ENCODE measurements at places on chromosomes 6 and 20.
A peak's percentile ranks its signal among the peaks of the same experiment; 100 is the strongest.

GRCh38 chr20:12077875-12078274 is 160.2 kb downstream of the BTBD3 start:
- no peak for DNase-seq

DNA sequence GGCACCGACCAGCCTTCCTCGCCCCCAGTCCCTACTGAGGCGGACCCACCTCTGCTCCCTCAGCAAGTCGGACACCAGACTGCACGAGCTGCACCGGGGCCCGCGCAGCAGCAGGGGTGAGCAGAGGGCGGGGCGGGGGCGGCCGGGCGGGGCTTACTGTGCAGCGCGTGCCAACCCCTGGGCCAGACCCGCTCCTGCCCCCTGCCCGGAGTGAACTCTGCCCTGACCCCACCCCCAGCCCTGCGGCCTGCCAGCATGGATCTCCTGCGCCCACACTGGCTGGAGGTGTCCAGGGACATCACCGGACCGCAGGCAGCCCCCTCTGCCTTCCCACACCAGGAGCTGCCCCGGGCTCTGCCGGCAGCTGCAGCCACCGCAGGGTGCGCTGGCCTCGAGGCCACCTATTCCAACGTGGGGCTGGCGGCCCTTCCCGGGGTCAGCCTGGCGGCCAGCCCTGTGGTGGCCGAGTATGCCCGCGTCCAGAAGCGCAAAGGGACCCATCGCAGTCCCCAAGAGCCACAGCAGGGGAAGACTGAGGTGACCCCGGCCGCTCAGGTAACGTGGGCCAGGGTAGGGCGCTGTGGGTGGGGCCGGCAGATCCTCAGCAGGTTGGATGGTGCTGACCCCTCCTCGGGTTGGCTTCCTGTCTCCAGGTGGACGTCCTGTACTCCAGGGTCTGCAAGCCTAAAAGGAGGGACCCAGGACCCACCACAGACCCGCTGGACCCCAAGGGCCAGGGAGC is 1.5 kb upstream of the SLC2A4RG start:
- DNase-seq, result no peak

GRCh38 chr6:44485601-44486401 is 98.3 kb downstream of the CDC5L start:
- no peak for DNase-seq

GRCh38 chr6:159729598-159730331 is 2.5 kb downstream of the WTAP start:
- DNase-seq, result no peak

- no peak for DNase-seq
Measured at GRCh38 chr6:3333263-3333662, 74.5 kb downstream of the PSMG4 start.

DNA sequence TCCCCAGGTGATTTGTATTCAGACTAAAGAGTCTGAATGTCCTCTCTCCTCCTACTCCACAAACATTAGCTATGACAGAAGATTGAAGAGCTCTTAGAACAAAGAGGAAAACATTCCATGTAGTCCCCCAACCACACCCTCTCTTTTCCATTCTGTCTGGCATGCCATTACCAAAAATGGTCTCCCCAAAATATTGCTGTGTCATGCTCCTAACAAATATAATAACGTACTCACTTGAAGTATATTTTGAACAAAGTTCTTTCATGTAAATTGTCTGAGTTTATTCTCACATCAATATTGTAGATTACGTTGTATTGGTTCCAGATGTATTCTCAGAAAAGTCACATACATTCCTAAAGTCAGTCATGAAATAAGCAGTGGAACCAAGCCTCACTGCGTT is 467.3 kb upstream of the IRAK1BP1 start:
- no peak for DNase-seq

DNA sequence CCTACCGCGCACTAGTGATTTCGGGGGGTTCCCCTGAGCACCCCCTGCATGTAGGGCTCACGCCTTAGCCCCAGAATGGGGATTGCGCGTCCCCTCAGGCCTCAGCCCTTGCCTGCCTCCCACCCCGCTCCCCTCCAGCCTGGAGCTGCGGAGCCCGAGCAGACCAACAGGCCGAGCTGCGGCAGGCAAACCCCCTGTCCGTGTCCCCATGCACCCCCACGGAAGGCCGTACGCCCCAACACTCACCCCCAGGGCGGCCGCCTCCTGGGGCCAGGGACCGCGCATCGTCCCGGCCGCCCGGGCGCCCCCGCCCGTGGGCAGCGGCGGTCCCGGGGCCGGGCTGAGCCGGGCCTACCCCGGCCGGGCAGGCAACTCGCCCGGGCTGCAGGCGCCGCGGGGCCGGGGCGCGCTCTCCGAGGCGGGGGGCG is 1.2 kb upstream of the KCNB1 start:
- no peak for DNase-seq

DNA sequence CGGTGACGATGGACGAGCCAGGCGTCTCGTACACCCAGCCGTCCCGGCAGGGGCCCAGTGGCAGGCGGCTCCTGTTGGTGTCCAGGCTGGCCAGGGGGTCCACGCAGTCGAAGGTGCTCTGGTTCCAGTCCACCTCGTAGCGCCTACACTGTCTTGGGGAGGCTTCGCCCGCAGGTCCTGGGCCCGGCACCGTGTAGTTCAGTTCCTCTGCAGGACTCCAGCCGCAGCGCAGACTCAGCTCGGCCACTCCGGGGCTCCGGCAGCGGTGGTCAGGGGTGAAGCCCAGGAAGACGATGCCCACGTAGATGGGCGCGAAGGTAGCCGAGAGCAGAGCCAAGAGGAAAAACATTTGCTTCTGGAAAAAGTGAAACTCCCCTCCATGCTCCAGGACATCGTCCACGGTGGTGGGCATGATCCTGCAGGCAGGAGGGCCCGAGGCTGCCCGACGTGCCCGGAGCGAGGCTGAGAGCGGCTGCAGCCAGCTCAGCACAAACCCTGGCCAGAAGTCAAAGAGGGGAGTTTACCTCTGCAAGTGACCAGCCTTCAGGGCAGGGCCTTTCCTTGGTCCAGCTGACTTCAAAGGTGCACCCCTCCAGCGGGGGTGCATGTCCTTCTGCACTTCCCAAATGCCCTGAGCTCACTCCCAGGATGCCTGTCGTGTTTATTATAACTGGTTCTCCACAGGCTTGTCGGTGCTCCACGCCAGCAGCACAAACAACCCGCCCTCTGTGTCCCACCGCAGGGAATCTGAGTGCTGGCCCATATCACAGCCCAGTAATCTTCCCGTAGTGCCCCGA is at the start of gene SLC22A2:
TSS of gene SLC22A2 (minus strand) at position 476 of the 797 bp plus-strand sequence. CDS start at position 412, 64 bp downstream.
- no peak for DNase-seq

GRCh38 chr6:46058951-46059350 is 43.3 kb upstream of the CLIC5 start:
- DNase-seq, result no peak

- no peak for DNase-seq
Measured at GRCh38 chr6:75220357-75220756, 14.5 kb upstream of the COL12A1 start.

GRCh38 chr6:159977255-159977903 is 8.5 kb downstream of the IGF2R start:
- no peak for DNase-seq

- peak; percentile 9 for DNase-seq
Measured at GRCh38 chr6:160226118-160226591, 32.5 kb downstream of the SLC22A2 start.

- DNase-seq, result no peak
Measured at GRCh38 chr6:128635219-128635618, 114.8 kb upstream of the PTPRK start.

DNA sequence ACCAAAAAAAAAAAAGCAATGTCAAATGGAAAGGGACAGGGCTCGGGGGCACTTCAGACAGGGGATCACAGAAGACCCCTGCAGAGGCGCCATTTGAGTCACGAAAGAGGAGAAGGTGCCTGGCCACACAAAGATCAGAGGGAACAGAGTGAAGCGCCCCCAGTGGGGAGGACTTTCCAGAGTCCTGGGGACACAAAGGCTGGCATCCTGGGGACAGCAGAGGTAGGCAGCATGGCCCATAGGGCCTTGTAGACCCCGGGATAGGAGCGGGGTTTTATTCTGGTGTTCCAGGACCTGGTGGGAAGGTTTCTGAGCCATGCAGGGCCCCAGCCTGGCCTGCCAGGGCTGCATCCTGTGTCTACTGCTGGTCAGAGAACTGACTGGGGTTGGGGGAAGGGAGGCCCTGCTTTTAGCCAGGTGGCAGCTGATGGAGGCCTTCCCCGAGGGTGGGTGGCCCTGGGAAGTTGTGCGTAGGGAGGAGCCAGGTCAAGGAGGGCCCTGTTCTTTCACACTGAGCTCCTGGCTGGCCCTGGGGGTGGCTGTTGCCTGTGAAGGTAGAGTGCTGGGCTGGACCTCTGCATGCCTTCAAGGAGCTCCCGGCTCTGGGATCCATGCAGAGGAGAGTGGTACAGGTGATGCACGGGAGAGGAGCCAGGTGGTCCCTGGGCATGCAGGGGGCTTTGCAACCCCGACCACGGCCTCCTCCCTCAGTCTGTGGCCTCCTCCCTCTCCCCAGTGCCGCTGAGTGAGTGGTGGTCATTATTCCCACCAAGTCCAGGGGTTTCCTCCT is 117.9 kb downstream of the CDH4 start:
- DNase-seq, result no peak

- DNase-seq, result no peak
Measured at GRCh38 chr20:38230253-38230551, 30.3 kb downstream of the KIAA1755 start.

GRCh38 chr6:30761791-30762429 is 17.6 kb upstream of the IER3 start:
- DNase-seq, result no peak

DNA sequence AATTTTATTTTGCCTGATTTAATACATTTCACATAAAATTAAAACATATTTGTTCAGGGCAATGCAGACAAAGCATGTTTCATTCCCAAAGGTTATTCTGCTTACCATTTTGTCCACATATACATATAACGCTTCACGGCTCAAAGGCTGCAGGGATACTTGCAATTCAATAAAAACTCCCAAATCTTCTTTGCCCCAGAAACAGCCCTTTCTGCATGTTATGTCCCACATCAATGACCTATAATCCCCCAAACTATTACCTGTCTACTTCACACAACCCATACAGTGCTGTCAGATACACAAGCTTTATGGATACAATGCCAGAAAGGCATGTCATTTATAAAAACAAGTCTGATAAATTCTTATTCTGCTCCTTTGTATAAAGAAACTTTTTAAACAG is 20.2 kb downstream of the SNX5 start:
- no peak for DNase-seq

- DNase-seq, result no peak
Measured at GRCh38 chr6:159640722-159641482, 52.1 kb downstream of the SOD2 start.

- DNase-seq, result no peak
Measured at GRCh38 chr6:8218861-8219260, 116.5 kb upstream of the EEF1E1 start.

DNA sequence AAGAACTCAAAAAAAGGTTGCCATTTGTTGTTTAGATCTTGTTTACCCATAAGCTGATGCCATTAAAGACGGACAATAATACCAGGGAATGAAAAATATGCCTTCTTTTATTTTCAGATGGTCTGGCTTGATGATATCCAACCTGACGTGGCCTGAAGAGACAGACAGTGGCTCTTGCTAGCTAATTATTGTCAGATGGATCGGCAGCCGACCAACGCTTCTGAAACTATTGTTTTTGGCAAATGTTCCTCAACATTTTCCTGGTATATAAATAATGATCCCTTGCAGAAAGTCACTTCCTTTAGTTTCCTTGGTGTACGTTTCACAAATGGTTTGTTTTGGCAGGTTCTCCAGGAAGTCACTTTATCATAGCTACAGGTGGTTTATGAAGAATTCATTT is 290.9 kb upstream of the TSHZ2 start:
- no peak for DNase-seq

- DNase-seq, result no peak
Measured at GRCh38 chr6:641225-641985, 15.5 kb downstream of the HUS1B start.

GRCh38 chr20:43352996-43353395 is 104.7 kb upstream of the SRSF6 start:
- no peak for DNase-seq

DNA sequence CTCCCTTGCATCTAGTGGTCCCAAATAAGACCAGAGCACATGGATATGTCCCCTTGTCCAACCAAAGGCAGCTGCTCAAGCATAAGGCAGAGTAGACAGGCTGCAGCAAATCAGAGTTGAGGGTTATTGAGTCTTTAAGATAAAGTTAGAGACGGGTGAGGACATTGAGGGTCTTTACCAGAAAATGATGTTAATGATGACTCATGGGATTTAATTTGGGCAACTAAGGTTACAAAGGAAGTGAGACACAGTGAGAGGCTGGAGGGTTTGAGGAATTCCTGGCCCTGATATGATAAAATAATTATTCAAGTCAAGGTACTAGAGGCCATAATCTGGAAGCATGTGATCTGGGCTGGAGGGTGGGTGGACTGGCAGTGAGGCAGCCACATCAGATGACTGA is 133.6 kb downstream of the ALDH8A1 start:
- DNase-seq, result no peak

GRCh38 chr6:153208706-153209105 is 77.6 kb upstream of the RGS17 start:
- no peak for DNase-seq

GRCh38 chr20:61757678-61758563 is 307.8 kb downstream of the TAF4 start:
- DNase-seq, result no peak
